ENCODE measurements at places on chromosomes 6 and 20.

- DNase-seq, result no peak
Observed at GRCh38 chr6:164195278-164195941, 780.9 kb downstream of the QKI start.

- DNase-seq, result no peak
Observed at GRCh38 chr6:122740936-122741335, 38.6 kb upstream of the FABP7 start.

- no peak for DNase-seq
Observed at GRCh38 chr20:46270977-46271744, 37.1 kb downstream of the CDH22 start.

GRCh38 chr20:571754-572441, 28.3 kb upstream of the CSNK2A1 start:
- DNase-seq, result no peak

- DNase-seq, result no peak
Observed at GRCh38 chr20:49519777-49520359, 37.4 kb upstream of the KCNB1 start.

GRCh38 chr6:5493806-5494205, 232.5 kb downstream of the FARS2 start:
- no peak for DNase-seq

DNA sequence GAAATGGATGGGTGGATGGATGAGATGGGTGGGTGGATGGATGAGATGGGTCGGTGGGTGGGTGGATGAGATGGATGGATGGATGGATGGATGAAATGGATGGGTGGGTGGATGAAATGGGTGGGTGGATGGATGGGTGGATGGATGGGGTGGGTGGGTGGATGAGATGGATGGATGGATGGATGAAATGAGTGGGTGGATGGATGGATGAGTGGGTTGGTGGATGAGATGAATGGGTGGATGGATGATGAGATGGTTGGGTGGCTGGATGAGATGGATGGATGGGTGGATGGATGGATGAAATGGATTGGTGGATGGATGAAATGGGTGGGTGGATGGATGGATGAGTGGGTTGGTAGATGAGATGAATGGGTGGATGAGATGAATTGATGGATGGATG, 35.7 kb downstream of the THBS2 start:
- no peak for DNase-seq

DNA sequence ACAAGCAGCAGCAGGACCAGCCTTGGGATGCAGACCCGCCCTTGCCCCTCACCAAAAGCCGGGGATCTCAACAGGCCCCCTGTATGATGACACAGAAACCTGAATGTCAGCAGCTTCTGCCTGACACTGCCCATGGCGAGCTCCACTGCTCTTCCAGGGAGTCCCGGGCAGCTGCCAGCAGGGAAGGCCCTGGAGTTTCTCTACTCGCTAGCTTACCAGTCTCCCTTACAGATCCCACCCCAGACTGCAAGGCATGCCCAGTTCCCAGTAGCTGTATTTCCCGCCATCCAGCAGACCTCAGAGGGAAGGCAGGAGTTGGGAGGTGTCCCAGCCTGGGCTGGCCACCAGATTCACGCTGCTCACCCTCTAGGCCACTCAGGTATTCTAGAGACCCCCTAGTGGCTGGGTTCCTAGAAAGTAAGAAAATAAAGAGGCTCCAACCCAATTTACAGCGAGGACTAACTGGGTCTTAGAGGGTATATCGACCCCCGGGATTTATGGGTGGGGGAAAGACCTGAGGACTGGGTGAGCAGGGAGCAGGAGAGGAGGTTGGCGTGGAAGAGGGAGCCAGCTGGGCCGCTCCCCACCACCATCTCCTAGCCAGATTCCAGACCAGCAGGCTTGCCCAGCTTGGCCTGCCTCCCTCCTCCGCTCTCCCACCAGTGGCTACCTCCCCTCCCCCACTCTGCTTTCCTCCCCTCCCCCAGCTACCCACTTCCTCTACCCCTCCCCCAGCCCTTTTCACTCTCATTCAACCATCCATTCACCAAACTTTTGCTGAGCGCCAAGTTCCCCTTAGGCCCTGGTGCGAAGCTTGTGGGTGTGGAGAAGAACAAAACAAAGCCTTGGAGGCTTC, 9.7 kb upstream of the HMGA1 start:
- peak; percentile 74 for DNase-seq

GRCh38 chr20:62773845-62774714, 22.2 kb upstream of the MRGBP start:
- DNase-seq, result no peak

DNA sequence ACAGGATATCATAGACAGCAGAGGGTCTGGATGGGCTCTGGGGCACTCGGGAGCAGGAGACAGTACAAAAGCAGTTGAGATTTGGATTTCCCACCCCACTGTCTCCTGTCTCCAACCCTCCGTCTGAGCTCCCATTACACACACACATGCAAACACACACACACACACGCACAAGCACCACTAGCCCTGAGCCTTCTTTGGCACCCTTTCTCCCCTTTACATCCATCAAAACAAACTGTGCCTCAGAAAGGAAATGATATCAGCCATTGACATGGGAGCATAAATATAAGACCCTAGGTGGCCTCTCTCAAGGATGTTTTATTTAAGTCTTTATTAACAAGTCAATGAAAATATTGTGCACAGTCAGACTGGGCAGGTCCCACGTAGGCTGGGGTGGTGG, 17.5 kb downstream of the TTBK1 start:
- no peak for DNase-seq

DNA sequence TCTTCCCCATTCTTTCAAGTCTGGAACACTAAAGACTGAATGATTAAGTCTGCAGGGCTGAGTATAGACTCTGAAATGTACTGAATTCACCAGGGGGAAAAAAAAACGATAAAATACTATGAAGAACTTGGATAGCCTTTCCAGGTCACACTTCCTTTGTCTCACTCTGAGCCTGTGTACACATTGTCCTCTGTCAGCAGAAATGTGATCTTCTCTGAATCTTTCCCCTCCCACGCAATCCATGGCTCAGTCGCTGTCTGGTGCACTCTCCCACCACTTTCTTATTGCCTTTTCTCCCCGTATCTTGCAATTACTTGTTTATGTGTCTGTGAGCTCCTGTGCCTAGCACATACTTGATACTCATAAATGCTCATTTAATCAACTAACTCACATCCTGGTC, 212.6 kb upstream of the RSPO3 start:
- no peak for DNase-seq

DNA sequence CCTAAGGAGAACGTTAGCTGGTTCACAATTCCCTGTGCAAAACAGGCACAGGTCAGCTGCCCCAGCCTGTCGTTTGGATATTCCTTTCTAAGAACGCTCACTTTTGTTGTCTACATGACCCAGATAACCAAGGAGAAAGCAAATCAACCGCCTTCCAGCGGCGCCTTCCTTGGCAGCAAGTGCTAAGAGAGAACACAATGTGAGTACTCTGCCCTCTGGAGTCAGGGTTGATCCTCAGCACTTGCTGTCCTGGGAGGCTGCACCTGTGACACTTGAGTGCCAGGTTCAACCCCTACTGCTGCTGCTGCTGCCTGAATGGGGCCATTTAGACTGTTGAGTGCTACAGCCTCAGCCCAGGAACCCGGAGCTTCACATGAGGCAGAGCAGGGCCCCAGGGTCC, 36.8 kb downstream of the OVOL2 start:
- no peak for DNase-seq

GRCh38 chr6:20001286-20001685, 164.1 kb downstream of the ID4 start:
- DNase-seq, result no peak

DNA sequence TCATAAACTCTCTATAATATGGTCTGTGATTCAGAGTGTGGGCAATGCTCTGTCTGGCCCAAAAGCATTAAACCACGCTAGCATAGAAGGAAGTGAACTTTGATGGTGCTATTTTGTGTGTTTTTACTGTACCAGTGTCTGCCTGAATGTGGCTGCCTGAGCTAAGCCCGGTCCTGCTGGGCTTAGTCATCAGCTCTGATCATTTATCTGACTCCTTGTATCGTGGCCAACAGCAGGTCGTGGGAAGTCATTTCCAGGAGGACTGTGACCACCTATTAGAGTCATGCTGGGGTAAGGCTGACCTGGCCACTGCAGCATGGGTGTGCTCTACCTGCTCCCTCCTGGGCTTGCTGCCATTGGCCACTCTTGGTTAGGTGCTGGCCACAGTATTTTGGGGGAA, 239.1 kb upstream of the CEP162 start:
- no peak for DNase-seq

DNA sequence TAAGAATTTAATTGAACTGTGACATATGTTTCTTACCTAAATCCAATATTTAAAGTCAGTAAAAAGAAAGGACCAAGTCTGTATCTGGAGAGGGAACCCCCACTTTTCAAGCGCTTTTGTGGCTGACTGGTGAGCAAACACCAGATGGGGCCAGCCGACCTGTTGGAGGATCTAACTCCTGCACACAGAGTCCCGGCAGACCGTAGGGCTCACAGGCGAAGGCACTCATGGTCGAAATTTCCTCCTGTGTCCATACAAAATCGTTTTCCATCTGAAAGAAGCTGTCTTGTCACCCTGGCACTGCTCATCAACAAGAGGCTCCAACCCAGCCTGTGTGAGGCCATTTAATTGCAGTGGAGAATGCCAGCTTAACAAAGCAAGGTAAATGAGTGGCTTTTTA, 94.0 kb downstream of the SCML4 start:
- DNase-seq, result no peak

- DNase-seq, result no peak
Observed at GRCh38 chr6:144248003-144248402, 37.1 kb upstream of the UTRN start.

- DNase-seq, result peak; percentile 89
Observed at GRCh38 chr20:25237610-25238318, 10.1 kb upstream of the PYGB start.

DNA sequence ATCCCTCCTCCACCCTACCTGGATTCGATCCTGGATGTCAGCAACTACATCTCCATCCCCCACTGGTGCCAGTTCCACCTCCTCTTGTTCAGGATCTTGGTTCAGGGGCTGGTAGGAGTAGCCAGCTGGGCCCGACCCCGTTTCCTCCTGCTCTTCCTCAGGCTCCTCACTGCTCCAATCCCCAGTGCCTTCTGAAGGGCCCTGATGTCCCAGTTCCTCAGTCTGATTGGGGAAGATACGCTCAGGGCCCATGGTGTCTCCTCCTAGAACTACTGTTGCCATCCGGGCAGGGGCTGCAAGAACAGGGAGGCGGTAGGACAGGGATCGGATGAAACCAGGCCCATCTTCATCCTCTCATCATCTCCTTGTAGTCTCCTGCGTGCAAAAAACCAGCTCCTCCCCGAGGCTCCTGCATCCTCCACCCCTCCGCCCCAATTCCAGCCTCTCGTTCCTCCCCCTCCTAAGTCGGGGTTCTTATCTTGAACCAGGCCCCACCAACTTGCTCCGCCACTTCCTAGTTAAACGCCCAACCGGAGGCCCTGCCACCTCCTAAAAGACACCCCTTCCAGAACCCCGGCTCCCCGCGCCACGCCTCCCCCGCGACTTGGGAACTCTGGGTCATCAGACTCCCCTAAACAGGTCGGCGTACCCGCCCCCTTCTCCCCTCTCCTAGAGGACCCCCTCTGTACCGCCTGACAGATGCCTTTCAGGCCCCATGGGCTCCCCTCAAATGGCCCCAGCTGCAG, 476 bp downstream of the MEA1 start:
- peak; percentile 47 for DNase-seq

- no peak for DNase-seq
Observed at GRCh38 chr6:68045193-68045592, 589.9 kb upstream of the ADGRB3 start.

DNA sequence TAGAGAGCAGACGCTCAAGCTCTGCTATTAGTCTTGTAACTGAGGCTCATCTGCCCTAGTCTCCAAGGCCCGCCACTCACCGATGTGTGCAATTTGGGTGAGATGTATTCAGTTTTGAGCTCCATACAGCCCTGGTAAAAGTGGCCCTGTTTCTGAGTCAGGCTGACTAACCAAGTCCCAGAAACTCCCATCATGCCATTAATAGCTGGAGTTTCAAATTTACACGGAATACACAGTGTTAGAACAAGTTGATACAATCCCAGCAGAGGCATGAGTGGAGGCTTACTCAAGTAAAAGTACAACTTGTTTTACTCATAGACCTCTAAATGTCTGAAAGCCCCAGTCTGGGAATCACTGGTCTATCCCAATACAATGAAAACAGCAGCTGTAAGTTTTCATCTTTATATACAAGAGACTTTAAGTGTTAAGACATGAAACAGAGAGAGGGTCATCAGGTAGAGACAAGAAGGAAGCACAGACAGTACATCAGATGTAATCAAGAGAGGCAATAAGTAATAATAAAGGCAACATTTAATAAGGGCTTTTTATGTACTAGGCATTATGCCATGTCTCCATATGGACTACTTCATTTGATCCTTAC, 42.4 kb downstream of the RTN4IP1 start:
- DNase-seq, result no peak

- DNase-seq, result no peak
Observed at GRCh38 chr6:153960281-153960680, 78.8 kb upstream of the OPRM1 start.

DNA sequence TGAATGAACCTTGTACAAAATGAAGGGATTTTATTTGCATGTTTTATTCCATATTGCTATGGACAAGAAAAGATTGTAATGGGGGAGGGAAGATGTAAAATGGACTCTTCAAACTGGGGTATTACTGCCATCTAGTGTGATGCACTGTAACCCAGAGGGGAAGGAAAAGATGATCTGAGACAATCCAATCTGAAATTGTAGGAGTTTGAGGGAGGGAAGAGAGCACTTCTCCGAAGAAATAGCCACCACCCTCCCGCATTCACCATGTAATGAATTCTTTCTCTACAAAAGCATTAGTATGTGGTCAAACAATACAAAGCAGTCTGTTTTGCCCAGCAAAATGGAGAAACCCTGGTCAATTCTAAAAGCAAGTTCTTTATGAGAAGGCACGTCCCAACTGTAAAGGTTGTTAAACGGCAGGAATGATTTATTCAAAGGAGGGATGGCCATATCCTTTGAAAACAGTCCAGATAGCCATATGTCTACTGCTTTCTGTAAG, 679.5 kb upstream of the NRSN1 start:
- no peak for DNase-seq

- no peak for DNase-seq
Observed at GRCh38 chr20:38791291-38791690, 14.2 kb upstream of the PPP1R16B start.

DNA sequence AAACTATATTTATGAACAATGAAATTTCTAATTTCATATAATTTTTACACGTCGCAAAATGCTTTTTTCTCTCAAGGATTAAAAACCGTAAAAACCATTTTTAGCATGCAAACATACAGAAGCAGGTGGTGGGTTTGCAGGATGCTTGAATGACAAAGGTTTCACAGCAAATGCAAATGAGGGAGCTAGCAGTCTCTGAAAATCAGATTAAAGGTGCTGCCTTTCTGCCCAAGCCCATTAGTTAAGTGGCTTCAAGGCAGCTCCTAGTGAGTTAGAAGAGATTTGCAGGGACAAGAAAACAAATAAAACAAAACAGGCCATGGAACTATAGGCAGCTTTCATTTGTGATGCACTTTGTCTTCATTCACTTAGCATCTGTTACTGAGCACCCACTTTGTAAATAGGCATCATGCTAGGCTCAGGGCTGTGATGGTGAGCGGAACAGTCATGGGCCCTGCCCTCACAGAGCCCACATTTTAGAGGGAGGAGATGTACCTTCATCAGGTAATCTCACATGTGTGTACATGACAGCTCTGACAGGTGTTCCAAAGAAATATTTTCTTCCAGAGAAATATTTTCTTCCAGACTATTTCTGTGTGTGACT, 29.5 kb downstream of the NAPB start:
- no peak for DNase-seq
